ENCODE measurements at places on chromosomes 2 and 18.

DNA sequence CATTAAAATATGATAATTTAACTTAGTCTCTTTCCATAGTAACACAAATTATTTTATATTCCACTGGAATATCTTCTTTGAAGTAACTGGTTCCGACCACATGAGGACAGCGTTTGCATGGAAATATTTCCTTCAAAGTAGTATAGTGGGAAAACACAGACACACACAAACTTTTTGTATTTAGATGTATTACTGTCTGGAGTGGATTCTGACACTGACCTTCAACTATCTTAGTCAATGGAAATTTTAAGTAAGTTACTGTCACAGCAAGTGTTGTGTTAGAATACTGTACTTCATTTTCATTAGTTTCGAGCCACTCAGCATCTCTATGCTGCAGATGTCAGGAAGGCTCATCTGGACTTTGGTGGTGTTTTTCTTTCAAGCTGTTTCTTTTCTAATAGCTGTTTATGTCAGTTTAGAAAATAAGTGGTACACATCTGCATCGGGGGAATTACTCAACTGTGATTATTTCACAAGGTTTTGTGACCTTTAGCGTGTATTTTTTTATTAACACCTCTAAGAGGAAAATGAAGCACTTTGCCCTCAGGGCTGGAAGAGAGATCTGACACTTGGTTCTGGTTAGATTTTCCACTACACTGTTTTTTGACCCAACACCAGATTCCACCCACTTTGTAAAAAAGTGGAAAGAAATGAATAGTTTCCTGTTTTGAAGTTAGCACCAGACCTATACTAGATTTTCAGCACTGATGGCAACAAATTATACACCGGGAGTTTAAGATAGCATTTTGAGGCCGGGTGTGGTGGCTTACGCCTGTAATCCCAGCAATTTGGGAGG lies 18.9 kb upstream of the THOC1 start:
- peak; percentile 14 for DNase-seq

DNA sequence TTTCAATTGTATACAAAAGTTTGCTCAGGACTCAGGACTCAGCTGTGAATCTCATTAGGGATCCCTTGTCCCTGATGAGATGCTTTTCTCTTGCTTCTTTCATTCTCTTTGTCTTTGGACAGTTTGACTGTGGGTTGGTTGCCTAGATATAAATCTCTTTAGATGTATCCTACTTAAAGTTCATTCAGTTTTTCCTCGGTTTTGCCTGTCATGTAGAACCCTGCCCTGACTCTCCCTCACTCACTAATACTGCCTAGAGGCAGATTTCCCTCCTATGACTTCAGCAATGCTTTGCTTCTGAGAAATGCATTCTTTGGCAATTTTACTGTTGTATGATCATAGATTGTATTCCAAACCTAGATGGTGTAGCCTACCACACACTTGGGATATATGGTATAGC lies 421.4 kb upstream of the TCF4 start:
- DNase-seq = no peak

DNA sequence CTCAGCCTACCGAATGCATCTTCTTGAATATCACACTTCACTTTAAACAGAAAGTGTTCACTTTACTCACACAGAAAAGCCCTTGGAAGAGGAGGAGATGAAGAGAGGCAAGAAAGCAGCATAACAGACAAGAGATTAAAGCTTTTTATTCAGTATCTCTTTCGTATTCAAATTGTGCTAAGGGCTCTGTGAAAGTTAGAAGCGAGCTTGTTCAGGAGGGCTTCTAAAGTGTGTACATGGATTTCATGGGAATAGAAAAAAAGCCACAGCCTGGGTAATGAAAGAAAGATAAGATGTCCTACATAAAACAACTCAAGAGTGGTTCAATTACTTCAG lies 531.9 kb downstream of the TMEM182 start:
- DNase-seq = no peak

DNA sequence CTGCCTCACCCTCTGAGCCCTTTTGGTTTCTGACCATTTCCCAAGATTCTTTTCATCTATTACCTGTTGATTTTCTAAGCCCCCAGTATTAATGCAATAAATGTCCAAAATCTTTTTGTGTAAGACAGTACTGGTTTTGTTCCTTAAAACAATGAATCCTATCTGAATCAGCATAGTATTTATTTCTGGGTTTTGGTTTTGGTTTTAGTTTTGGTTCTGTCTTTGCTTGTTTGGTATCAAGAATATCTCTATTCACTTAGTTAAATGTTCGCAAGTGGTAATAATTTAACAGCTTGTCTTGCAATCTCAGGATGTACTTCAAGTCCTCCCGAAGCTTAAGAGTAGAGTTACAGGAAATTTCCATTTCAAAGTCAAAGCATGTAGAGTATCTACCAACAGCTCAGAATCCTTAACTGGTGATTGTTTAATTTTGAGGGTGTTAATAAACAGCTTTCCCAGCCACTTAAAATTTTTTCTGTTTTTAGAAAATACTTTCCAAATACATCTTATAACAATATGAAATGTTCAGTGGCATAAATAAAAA lies 67.7 kb upstream of the NEDD4L start:
- DNase-seq = no peak

- no peak for DNase-seq
These were observed 126.0 kb upstream of the KLF7 start for GRCh38 chr2:207291625-207292252.

DNA sequence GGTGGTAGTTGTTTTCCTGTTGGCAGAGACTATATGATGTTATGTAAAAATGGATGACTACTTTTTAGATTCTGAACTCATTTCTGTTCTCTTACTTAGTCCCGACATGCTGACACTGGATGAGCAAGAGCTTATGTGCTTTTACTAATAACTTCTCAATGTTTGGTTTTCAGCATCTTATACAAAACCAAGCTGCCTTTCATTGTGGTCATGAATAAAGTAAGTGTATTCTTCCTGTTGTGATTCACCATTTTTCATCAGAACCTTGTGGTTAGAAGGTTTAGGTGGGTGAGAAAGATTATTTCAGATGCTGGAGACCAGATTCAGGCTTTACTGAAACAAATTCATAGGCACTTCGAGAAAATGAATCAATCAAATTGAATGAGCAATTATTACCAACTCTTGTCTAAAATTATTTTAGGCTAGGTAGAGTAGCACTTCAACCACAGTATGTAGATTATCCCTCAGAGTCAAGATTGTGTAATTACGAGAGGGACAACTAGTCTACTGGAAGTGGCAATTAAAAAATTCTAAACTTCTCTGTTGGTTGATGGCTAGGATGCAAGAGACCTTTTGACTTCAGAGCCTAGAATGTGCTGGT lies 9.3 kb downstream of the GPN1 start:
- DNase-seq = no peak
